ENCODE measurements at places on chromosomes 2 and 18. TPM values are rescaled to one million over a fixed set of nuclear protein-coding genes. Genes with fewer than 3 reads are reported as not detected.

NHEJ1 gene
- 13.0 TPM for total RNA-seq

GPC1 gene
- total RNA-seq = 14.7 TPM

POTEI gene
- 0.24 TPM for total RNA-seq

TTC31 gene
- total RNA-seq = 23.0 TPM

MOGAT1 gene
- total RNA-seq = 3.2 TPM
